ENCODE measurements at places on chromosomes 6 and 20. TPM values are rescaled to one million over a fixed set of nuclear protein-coding genes. Genes with fewer than 3 reads are reported as not detected.

The TREML2 gene
- total RNA-seq: 0.04 TPM

The YWHAB gene
- 158 TPM for total RNA-seq

The RRAGD gene
- total RNA-seq: 40.4 TPM

The LHFPL5 gene
- not detected for total RNA-seq

The SGK2 gene
- 0.36 TPM for total RNA-seq

The HDGFL1 gene
- total RNA-seq: not detected

The TRIM31 gene
- 0.20 TPM for total RNA-seq

The CRISP2 gene
- total RNA-seq: not detected

The SEL1L2 gene
- not detected for total RNA-seq

The RIPK1 gene
- 16.2 TPM for total RNA-seq

The GSTA3 gene
- total RNA-seq: not detected

The SYCP2 gene
- 0.60 TPM for total RNA-seq

The PROKR2 gene
- not detected for total RNA-seq

The CLPSL1 gene
- total RNA-seq: not detected

The KIF13A gene
- total RNA-seq: 16.5 TPM

The TSHZ2 gene
- total RNA-seq: 10.3 TPM

The KCNS1 gene
- 0.40 TPM for total RNA-seq

The COL11A2 gene
- total RNA-seq: 0.32 TPM

The FOXA2 gene
- total RNA-seq: 0.16 TPM

The C6orf120 gene
- 11.4 TPM for total RNA-seq

The COL9A1 gene
- not detected for total RNA-seq
